ENCODE measurements at places on chromosomes 13 and 19.

DNA sequence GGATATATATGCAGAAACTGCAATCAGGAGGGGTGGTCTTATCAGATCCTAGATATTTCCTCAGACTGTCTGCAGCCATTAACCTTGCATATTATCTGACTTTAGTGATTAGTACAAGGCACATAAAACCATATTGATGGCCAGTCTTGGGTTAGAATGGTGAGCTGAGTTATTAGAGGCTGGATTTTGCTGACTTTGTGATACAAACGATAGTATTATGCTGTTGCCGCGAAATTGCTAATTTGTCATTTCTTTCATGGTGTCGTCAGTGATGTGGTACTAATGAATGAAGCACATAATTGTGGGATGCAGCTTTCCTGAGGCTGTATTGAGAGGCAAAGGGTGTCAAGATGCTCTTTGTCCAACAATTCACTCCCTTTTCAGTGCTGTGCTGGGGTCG, 172.5 kb downstream of the TEX29 start:
- no peak for DNase-seq

GRCh38 chr19:31499281-31500196, 150.3 kb upstream of the TSHZ3 start:
- DNase-seq, result no peak

DNA sequence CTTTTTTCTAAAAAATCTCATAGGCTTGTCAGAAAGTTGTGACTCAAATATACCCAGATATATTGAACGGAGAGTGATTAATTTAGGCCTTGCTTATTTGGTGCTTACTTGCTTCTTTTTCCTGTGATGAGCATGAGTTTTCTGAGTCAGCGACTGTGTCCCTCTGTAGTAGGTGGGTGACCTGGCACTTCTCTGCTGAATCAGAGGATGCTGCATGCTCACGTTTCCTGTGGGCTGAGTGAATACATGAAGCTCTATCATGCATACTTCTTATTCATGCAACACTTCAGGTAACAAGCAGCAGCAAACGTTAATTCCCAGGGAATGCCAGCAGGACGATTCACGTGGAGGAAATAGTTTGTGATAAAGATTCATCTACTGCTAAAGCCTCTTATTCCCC, 245.0 kb downstream of the KLF5 start:
- no peak for DNase-seq

DNA sequence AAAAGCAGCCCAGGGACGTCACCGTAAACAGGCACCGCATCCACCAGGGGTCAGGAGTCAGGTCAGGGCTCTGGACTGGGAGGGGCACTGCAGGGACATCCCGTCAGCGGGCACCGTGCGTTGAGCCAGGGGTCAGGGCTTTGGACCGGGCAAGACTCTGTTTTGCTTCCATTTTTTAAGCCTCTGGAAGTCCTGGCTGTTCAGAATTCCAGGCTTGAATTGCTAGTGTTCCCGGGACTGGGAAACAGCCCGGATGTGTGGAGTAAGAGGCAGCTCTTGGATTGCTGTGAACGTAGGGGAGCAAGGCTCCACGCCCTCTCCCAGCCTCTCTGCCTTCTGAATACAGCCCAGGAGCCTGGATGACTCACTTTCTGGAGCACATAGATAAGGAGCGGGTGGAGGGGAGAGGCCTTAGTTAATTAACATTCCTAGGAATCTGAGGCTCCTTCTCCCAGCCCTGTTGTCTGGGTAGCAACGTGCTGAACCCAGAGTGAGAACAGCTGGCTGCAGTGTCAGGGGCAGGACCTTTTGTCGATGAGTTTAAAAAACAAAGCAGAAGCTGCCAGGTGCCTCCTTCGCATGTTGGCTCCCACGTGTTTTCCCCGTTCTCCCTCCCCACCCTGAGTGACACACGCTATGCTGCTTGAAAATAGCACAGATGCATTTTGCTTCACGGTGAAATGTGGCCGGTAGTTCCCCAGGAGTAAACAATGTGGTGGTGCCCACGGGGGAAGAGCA, 21.9 kb downstream of the ATP11A start:
- no peak for DNase-seq

- DNase-seq, result no peak
Measured at GRCh38 chr13:106423530-106423929, 111.9 kb downstream of the EFNB2 start.

GRCh38 chr19:12574036-12574435, 22.8 kb upstream of the ZNF564 start:
- DNase-seq, result no peak

- no peak for DNase-seq
Measured at GRCh38 chr19:7894612-7895309, 6.5 kb downstream of the LRRC8E start.

DNA sequence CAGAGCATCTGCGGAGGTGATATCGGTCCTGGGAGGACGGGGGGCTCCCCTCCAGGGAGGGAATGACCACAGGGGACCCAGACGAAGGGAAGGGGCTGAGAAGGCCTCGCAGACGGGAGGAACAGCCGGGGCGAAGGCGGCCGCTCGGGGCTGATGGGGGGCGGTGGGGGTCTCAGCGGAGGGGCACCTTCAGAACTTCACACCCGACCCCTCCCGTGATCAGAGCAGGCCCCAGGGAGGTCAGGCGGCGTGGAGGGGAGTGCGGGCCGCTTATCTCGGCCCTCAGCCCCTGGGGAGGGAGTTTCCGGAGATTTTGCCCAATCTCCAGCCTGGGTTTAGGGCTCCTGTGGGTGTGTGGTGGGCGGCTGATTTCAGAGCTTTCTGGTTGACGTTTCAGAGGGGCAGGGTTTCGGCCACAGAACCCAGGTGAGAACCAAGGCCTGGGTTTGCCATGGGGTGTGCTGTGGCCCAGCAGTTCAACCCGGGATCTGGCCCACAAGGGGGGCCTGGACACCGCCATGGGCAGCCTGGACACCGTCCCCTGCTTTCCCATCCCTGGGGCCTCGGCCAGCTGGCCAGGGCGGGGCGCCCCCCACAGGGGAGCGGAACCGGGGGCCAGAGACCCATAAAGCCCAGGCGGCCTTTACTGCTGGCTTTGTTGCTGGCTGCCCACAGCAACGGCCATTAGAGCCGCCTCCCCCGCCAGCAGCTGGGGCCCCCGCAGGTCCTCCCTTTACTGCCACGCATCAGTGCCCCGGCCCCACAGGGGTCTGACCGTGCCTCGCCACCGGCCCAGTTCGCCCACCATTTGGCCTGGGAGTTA, 29.0 kb downstream of the ARID3A start:
- DNase-seq, result no peak

- DNase-seq, result no peak
Measured at GRCh38 chr19:32465176-32465575, 59.6 kb downstream of the DPY19L3 start.

DNA sequence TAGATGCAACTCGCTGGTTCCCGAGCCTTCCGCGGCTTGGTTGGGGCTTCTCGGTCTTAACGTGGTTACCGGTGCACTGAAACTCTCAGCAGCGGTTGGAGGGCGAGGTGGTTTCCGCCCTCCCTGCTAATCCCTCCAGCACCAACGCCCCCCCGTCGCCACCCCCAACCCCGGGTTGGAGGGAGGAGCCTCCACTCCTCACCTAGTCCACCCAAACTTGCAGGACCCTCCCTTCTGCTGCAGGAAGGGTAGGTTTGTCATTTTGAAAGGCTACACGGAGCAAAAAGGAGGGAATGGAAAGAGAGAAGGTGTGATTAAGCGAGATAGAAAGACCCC, 465.0 kb downstream of the ITGBL1 start:
- peak; percentile 86 for DNase-seq

- peak; percentile 13 for DNase-seq
Measured at GRCh38 chr13:25085125-25085742, 10.7 kb upstream of the PABPC3 start.

- no peak for DNase-seq
Measured at GRCh38 chr13:76958841-76959432, 10.6 kb downstream of the ACOD1 start.

DNA sequence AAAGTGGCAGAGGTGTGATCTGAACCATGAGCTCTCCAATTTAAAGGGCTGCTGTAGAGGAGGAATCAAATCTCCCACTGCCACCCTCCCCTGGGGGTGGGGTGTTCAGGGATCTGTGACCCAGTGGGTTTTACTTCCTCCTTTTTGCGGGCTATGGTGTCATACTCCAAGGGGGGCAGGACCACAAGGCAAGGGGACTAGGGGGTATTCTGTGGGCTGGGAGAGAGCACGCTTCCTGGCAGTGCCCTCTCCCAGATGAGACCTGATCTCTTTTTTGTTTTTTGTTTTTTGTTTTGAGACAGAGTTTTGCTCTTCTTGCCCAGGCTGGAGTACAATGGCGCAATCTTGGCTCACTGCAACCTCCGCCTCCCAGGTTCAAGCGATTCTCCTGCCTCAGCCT, 10.3 kb downstream of the PLD3 start:
- no peak for DNase-seq

DNA sequence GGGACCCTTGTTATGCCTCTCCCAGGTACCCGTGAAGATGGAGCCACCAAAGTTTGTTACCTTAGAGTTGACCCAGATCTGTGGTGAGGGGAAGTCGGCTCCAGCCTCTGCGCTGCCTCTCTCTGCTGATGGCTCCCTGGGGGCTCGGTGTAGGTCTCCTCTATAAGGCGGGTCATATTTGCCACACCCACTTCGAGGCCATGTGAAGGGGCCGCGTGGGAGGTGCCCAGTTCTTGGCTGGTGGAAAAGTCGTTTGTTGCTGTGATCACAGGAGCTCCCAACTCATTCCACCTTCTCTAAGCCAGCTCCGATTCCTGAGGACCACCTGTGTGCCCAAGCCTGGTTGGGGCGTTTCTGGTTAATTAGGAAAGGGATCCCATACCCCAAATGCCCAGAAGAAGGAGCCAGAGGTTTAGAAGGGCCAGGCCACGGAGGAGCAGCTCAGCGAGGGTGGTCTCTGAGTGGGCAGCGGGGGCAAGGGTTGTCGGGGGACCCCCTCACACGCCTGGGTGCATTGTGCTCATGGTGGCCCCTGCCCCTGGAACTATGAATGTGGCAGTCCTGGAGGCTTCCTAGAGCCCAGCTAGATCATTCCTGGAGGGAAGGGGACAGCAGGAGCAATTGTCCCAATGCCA, 296.5 kb downstream of the ZNF536 start:
- no peak for DNase-seq

GRCh38 chr13:65593298-65593874, 1636.8 kb downstream of the PCDH9 start:
- DNase-seq, result no peak

- DNase-seq, result no peak
Measured at GRCh38 chr19:53849237-53849676, 18.4 kb upstream of the MYADM start.

- DNase-seq, result no peak
Measured at GRCh38 chr19:3670796-3671679, 29.2 kb downstream of the PIP5K1C start.

DNA sequence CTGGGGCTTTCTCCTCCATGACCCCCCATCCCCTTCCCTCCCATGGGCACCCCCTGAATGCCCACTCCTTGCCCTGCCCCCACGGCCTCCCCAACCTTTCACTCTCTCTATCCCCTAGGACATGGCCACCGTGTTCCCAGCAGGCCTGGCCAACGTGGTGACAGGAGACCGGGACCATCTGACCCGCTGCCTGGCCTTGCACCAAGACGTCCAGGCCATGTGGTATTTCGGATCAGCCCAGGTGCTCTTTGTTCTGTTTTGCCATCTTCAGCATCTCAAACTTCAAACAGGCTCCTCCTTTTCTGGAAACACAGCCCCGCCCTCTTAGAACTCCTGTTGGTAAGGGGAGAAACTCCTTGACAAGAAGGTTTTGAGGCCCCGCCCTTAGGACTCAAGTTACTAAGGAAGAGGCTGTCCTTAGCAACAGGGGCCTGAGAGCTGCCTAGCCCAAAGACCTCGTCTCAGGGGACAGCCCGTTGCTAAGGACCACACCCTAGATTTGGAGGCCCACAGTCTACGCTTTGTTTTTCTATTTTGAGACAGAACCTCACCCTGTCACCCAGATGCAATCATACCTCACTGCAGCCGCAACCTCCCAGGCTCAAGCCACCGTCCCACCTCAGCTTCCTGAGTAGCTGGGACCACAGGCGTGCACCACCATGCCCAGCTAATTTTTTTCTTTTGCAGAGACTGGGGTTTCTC, 5.1 kb upstream of the FLT3LG start:
- no peak for DNase-seq

DNA sequence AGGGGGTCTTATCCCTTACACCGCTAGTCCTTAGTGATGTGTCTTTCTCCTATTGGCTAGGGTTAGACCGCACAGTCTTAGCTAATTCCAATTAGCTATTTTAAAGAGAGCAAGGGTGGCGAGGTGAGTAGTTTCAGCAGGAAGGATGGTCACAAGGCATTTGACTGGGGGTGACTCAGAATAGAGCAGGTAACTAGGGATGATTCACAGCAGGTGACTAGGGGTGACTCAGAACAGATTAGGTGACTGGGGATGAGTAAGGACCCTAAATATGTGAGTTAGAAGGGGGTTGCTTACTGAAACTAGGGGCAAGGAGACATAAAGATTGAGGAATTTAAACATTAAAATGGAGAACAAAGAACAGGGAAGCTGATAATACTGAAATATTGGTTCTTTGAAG, 64.3 kb downstream of the ZNF66 start:
- no peak for DNase-seq

DNA sequence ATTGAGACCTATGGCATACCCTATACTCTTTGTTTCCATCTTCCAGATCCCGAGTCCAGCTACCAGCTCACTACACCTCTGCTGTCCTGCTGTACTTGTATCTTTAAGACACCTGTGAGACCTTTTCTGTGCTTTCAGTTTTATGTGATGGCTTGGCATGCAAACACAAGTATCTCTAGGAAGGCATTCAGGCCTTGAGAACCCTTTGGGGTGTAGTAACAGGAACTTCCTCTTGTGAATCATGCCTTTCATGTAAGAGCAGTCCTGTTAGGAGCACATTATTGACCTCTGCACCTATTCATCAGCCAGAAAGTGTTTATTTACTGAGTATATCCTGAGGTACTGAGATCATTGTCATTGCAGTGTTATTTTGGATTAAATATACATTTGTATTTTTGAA, 87.0 kb upstream of the HTR2A start:
- no peak for DNase-seq

- no peak for DNase-seq
Measured at GRCh38 chr13:93635616-93636032, 409.0 kb downstream of the GPC6 start.

GRCh38 chr13:38543561-38543960, 143.3 kb upstream of the FREM2 start:
- DNase-seq, result no peak

- DNase-seq, result no peak
Measured at GRCh38 chr13:42260903-42261654, 10.9 kb upstream of the AKAP11 start.

GRCh38 chr19:937259-937694, 11.4 kb downstream of the ARID3A start:
- no peak for DNase-seq

- no peak for DNase-seq
Measured at GRCh38 chr13:77337159-77337558, 10.3 kb upstream of the MYCBP2 start.

GRCh38 chr19:34178274-34178610, 5.9 kb downstream of the LSM14A start:
- no peak for DNase-seq

DNA sequence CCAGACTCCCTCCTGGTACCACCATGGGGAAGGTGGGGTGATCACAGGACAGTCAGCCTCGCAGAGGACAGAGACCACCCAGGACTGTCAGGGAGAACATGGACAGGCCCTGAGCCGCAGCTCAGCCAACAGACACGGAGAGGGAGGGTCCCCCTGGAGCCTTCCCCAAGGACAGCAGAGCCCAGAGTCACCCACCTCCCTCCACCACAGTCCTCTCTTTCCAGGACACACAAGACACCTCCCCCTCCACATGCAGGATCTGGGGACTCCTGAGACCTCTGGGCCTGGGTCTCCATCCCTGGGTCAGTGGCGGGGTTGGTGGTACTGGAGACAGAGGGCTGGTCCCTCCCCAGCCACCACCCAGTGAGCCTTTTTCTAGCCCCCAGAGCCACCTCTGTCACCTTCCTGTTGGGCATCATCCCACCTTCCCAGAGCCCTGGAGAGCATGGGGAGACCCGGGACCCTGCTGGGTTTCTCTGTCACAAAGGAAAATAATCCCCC, 505 bp upstream of the CEACAM5 start:
- DNase-seq, result no peak

Data from SHP77 (cell line).